ENCODE measurements at places on chromosomes 2 and 18.

DNA sequence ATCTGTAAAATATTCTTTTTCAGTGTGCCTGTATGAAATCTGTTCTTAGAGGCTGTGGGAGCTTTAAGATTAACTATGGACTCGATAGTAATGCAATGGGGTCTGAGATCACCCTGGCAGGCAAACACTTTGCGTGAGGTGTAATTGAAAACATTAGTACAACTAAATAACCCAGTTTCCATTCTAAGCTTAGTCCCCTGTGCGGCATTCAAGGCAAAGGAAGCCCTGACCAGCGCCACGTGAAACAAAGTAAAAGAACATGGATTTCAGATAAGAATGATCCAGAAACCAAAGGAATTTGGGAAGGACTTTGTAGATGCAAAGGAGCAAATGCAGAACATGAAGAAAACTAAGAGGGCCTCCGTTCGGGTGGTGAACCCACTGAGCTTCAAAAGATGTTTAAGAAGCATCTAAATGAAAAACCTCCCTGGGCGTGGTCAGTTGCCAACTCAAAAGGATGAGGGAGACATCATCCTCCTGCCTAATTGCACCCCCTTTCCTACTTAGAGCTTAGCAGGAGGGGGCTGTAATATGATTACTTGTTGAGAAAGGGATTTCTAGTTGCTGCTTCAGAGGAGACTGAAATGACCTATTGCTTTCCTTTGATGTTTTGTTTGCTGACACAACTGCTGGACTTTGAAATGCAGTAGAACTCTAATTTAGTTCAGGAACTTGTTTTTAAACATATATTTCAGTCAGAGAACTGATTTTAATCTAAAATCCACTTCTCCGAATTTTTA, 7.9 kb upstream of the CETN1 start:
- no peak for DNase-seq

DNA sequence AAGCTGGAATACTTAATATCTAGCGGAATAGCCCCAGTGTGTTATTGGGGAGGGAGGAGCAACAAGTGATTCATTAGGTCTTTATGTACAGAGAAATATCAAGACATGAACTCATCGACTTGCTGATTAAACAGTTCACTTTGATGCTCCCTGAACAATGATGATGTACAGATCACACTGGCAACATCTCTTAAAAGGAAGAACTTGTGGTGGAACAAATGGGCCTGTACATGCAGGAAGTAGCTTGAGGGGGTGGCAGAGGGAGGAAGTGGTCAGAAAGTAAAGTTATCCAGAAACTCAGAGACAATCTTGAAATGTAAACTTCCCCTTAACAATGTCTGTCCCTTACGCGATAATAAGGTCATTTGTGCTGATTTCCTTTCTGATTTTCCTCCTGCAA, 90.5 kb downstream of the NXPH2 start:
- no peak for DNase-seq

GRCh38 chr2:25063876-25064660, 22.2 kb downstream of the EFR3B start:
- DNase-seq = peak; percentile 54

DNA sequence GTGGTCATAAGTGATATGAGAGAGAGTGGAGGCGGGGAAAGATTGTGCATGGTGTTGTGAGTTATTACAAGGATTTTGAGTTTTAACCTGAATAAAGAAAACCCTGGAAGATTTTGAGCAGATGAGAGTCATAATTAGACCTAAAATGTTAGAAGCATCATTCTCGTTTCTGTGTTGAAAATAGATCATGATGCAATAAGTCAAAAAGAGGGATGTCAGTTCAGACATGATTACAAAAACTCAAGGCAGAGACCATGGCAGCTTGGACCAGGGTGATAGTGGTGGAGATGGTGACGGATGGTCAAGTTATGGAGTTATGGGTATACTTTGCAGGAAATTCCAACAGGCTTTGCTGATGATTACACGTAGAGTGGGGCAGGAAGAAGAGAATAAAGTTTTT, 267.2 kb downstream of the CDH20 start:
- DNase-seq = no peak

DNA sequence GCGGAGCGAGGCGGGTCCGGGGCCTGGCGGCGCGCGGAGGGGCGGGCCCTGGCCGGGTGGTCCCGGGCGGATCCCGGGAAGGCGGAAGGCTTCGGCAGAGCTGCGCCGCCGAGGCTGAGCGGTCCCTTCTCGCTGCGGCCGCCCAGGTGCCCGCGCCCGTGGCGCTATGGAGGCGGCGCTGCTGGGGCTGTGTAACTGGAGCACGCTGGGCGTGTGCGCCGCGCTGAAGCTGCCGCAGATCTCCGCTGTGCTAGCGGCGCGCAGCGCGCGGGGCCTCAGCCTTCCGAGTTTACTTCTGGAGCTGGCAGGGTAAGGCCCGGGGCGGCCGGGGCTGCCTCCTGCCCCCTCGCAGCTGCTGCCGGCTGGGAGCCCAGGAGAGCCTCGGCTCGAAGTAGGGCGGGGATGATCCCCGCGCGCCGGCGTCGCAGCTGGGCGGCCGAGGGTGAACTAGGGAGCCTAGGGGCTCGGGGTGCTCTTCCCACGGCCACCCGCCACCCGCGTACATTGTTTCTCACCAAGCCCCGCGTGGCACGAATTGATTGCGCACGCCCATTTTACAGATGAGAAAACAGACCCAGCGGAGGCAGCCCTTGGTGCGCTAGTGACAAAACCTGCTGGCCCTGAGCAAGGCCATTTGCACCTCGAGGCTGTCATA, at the start of gene SLC66A3:
SLC66A3 (plus strand) TSS at position 87 of the 655 bp plus-strand sequence; CDS start at position 167, 80 bp downstream.
- no peak for DNase-seq

DNA sequence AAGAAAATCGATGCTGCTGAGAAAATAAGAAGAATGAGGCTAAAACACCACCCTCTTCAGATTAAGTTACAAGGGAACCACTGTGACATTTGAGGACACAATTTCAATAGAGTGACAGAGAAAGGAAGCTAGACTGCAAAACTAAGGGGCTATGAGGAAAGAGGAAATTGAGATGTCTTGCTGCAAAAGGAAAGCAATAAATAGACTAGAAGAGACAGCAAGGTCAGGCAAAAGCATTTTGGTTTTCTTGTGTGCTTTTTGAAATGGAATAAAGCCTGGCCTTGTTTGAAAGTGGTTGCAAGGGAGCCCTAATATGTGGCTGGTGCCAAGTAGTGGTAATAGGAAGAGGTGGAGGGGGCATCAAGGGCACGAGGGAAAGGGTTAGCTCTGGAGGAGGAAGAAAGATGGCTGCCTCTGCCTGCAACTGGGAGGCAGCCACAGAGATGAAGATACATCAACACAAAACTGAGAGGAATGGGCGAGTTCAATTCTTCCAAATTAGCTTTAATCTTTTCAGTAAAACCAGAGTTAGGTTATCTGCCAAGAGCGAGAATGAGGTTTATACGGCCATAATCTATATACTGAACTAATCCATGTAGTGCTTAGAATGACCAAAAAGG, 1.2 kb upstream of the MRO start:
- DNase-seq = no peak

- no peak for DNase-seq
Observed at GRCh38 chr2:178589335-178589734, 109.1 kb downstream of the PLEKHA3 start.

GRCh38 chr2:236702657-236703372, 133.2 kb downstream of the ACKR3 start:
- no peak for DNase-seq

DNA sequence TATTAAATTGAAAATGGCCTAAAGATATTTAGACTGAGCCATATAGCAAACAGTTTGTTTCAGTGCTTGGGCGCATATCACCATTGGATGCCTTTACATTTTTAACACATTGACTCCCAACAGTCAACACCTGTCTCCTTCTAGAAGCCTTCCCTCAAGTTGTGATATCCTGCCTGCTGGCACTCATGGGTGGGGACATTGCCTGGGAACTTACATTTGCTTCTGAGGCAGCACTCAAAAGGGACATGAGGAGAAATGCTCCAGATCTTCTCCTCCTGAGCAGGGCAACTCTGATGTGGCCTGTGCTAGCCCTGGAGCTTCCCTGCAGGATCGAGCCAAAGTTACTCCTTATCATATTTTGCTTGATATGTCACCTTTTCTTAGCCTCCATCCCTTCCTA, 392.2 kb downstream of the CDH7 start:
- no peak for DNase-seq

- DNase-seq = no peak
Observed at GRCh38 chr18:47821314-47821713, 109.1 kb downstream of the SMAD2 start.

- no peak for DNase-seq
Observed at GRCh38 chr2:55581874-55582547, 35.4 kb downstream of the PPP4R3B start.

GRCh38 chr2:20576598-20577115, 74.2 kb downstream of the HS1BP3 start:
- DNase-seq = no peak

GRCh38 chr2:18479947-18480369, 80.5 kb downstream of the RDH14 start:
- DNase-seq = no peak

DNA sequence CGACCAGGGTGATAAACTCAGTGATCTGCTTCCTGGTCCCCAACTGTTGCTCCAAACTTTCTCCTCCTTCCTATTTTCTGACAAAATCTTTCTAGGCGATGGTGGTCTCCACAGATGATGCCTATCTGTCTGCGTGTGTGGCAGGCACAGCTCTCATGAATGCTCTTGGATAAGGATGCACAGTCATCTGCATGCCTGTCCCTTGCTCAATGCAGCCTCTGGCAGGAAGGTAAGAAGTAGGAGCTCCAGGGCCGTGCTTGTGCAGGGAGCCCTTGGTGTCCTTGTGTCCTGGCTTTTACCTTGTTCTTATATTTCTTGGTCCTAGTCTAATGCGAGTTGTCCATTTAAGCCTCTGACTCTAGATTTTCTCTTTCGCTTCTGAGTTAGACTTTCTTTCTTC, 57.5 kb downstream of the INSIG2 start:
- no peak for DNase-seq

DNA sequence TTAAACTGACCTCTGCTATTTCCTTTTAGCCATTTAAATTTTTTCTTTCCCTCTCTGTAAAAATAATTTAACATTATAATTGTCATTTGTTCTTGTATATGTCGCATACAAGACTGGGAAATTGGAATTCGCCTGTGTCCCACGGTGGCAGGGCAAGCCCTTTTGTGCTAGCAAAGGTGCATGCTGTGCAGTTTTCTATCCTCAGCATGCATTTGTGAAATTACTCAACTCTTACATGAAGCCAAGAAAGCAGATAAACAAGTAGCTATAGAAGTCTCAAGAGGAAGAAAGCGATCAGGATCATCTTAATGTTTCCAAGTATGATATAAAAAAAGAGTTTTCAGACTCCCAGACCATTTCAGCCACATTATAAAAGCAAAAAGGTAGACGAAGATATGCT, 392.6 kb upstream of the CHST9 start:
- DNase-seq = no peak

GRCh38 chr2:105402809-105403208, 4.0 kb upstream of the FHL2 start:
- no peak for DNase-seq

GRCh38 chr2:11933854-11934253, 187.4 kb downstream of the LPIN1 start:
- no peak for DNase-seq

- DNase-seq = peak; percentile 11
Observed at GRCh38 chr2:212428681-212429478, 109.7 kb downstream of the ERBB4 start.

- DNase-seq = no peak
Observed at GRCh38 chr2:76953733-76954347, 568.3 kb downstream of the LRRTM4 start.

DNA sequence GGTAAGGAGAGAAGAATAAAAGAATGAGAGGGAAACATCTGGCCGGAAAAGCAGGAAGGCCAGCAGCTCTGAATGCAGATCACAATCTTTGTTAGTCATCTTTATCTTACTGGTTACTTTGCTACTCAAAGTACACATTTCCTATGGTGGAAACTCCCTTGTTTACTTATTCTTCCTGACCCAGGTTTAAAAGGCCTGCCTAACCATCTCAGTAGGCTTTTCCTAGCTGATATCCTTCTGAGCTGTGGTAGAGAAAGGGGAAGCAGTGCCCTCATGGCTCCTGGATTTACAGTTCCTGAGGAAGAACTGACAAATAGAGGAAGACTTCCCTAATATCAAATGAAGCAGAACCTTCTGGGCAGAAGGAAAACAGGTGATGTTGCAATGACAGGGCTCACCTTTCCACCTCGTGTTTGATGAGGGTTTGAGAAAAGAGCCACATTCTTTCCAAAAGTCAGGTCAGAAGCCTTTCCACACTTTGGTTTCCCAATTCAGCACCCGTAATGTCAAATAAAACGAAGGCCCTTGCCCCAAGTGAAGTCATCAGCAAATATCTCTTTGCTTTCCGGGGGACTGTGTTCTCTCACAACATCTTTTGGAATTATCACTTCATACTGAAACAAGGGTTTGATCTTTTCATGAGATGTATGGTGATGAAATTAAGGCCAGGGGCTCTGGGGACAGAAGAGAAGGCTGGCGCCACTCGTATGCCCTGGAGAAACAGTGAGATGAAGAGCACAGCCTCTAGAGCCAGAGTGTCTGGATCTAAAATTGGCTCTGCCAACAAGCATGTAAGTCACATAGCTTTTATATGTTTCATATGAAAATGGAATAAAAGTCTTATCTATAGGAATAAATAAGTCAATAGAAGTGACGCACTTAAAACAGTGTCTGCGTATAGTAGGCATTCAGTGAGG, 26.7 kb upstream of the APOB start:
- DNase-seq = no peak

- DNase-seq = no peak
Observed at GRCh38 chr2:240637901-240638345, 12.6 kb downstream of the GPR35 start.

DNA sequence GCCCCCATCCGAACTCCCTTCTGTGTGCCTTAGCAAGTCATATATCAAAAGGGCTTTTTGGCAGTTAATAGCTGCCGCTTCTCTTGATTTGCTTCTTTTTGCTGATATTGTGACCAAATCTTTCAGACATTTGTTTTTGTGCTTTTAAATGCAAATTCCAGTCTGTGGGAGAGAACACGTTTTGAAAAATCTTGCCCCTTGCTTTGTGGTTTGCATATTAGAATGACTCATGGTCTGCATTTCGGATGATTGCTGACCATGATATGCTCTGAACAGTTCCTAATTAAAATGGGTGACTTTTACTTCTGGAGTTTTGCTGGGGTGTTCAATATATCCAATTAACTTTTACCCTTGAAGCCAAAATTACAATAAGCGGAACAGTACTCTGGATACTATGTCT, 58.2 kb upstream of the ST6GAL2 start:
- DNase-seq = no peak

DNA sequence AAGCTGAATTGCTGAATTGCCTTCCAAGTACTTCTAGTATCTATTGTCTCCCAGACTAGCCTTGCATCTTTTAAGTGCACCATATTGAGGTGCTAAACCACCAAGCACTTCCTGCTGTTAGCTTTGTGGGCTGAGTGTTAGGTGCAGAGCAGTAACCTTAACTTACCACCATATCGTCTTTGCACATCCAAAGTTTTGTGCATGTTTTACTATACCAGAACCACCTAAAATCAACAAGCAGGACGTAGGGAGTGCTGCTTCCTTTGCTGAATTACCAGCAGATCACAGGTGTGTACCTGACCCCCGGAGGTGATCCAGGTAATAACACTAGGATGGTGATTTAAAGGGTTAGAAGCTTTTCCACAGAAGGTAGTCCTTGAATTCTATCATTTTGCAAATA, 359.9 kb upstream of the HNRNPA3 start:
- no peak for DNase-seq
